SK-MEL-5 (cell line): ENCODE measurements at places on chromosomes 2 and 18.

GRCh38 chr2:232129483-232129882 is 168.0 kb downstream of the DIS3L2 start:
- no peak for DNase-seq

GRCh38 chr2:172065111-172065510 is 20.2 kb upstream of the DLX1 start:
- DNase-seq, result no peak

DNA sequence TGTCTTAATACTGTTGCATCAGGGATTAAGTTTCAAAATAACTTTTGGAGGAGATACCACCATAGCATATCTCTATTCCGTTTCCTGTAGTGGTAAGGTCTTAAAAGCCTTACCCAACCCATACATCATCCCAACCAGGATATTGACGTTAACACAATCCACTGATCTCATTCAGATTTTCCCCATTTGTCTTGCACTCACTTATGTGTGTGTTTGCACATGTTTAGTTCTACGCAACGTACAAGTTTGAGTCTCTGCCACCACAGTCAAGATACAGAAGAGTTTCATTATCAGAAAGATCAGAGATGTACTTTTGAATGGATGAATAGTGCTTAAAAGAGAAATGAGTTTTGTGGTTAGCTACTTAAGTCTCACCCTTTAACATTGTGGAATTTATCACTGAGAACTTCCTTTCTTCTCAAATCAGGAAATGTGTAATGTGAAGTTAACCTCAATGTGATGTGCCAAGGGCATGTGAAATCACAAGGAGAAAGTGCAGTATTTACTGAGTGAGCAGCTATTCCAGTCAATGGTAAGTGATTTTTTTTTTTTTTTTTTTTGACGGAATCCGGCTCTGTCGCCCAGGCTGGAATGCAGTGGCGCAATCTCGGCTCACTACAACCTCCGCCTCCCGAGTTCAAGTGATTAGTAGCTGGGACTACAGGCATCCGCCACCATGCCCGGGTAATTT is 69.2 kb upstream of the EPHA4 start:
- DNase-seq, result peak; percentile 85

DNA sequence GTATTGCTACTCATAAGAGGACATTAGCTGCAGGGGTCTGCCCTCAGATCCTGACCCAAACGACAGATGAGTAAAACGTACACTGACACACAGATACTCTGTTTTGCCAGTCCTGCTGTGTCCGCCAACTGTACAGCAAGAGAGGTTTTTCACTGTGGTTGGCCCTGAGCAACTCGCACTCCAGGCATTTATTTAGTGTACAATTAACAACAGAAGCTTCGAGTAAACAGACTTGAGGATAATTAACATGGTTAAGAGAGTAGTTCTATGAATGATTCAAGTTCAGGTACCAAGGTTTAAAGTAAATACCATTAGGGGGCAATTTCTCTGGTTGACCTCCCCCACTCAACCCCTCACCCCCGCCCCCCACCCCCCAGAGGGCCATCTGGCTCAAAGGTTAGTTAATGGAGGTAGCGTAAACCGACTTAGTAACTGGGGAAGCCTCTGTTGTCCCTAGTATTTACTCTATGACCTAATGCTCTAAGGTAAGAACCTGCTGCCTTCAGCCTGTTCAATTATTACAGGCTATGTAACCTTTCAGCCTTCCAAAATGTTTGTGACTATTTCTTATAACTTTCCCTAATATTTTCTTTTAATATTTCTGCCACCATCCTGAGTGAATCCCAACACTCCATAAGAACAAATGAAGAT is 103.9 kb upstream of the XIRP2 start:
- DNase-seq, result no peak

DNA sequence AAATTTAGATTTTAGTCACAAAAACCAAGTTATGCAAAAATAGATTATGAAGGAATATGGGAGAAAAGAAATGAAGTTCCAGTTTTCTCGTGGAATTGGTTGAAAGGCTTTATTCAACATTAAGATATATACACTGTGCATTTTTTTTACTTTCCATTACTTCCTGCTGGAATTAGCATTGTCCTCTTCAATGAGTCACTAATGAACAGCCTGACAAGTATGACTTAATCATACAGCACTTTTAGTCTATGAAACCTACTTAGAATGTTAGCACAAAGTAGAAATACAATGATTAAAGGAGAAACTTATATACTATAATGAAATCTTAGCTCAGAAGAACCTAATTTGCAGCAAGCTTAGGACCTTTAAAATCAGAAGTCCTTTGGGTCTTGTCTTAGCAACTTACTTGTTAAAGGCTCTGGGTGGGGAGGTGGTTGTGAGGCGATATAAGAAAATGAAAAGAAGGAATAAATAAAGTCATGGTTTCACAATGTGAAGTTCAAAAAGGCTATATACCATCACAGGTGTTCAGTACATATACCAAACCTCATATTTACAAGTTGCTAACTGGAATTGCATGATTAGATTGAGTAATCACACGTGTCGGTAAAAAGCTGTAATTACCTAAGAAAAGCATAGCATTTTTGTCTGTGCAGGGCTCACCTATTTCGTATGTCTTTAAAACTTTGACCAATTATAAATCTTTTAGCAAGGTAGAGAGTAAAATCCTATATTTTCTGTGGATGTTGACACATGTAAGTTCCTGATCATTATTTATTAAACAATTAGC is 236.8 kb downstream of the CAMKMT start:
- DNase-seq, result no peak

- no peak for DNase-seq
These were observed 150.6 kb downstream of the PRPF40A start for GRCh38 chr2:152566728-152567069.

DNA sequence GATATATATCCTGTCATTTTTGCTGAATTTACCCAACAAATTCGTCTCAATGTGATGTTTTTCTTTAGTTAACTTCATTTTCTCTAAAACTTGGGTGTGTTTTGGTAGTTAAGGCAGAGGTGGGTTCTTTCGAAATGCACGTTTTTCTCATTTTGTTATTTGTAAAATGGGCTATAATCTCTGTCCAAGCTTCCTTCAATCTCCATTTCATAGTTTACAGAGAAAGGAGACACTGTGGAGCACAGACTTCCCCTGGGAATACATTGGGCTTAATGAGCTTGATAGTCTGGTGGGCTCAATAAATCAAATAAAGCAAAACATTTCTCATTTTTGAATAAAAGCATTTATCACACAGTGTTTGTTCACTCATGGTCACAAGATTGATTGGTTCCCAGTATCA is 145.1 kb downstream of the AGPS start:
- no peak for DNase-seq

- no peak for DNase-seq
These were observed 1960.5 kb upstream of the PIK3C3 start for GRCh38 chr18:39994498-39994897.

DNA sequence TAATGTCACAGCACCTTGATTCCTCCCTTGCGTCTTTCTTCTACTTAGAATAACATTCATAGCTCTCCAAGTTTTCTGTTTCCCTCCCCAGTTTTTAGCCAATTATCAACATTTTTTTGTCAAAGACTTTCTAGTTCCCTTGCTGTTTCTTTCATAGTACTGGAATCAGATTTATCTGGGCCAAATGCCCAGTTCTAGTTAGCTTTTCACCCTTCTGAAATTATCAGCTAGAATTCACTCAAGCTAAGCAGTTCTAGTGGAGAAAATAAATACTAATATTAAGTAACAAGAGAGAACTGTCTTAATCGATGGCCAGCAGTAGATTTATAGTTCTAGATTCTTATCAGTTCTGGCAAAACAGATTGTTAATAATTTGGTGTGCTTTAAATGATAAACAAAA is 36.2 kb downstream of the EFEMP1 start:
- DNase-seq, result no peak

GRCh38 chr2:122530814-122531213 is 775.4 kb downstream of the TSN start:
- DNase-seq, result no peak

DNA sequence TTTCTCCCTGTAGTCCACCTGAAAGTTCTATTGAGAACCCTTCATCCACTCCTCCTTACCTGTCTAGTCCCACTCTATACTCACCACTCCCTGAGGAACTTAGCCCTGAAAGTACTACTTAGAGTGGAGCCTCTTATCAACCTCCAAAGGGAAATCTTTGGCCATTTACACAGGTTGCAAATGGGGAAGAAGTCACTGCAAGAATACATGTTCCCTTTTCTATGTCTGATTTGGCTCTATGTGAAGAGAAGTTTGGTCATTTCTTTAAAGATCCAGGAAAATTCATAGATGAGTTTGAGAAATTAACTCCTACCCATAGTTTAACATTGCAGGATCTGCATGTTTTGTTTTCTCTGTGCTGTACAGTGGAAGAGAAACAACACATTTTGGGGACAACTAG is 22.9 kb upstream of the MGAT4A start:
- DNase-seq, result no peak

- no peak for DNase-seq
These were observed 2.0 kb upstream of the ZC3H6 start for GRCh38 chr2:112273349-112273748.

- DNase-seq, result no peak
These were observed 173.1 kb downstream of the UXS1 start for GRCh38 chr2:106020821-106021661.

- no peak for DNase-seq
These were observed 503.4 kb downstream of the CCDC85A start for GRCh38 chr2:56687169-56687568.

GRCh38 chr2:176914371-176914770 is 298.2 kb upstream of the HNRNPA3 start:
- DNase-seq, result no peak

- no peak for DNase-seq
These were observed 750 bp downstream of the STRADB start for GRCh38 chr2:201452058-201452921.

- no peak for DNase-seq
These were observed 655.5 kb upstream of the KLHL29 start for GRCh38 chr2:22729466-22729865.

DNA sequence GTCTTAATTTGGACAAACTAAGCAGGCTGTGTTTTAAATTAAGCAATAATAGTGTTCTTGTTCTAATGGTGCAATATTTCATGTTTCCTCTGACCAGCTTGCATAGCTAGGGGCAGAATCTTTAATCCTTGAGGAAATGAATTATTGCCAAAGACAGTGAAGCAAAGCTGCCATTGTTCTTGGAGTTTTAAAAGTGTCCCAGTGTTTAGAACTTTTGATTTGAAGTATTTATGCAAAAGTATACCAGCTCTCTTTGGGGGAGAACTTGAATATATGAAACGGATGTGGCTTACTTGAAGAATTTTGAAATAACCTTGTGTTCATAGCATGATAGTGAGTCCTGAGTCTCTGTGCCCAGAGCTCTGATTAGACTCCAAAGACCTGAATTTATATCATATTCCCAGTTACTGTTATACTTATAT is 33.4 kb downstream of the ITGA6 start:
- peak; percentile 97 for DNase-seq

- no peak for DNase-seq
These were observed 170.2 kb upstream of the SMAD2 start for GRCh38 chr18:48100651-48101165.

DNA sequence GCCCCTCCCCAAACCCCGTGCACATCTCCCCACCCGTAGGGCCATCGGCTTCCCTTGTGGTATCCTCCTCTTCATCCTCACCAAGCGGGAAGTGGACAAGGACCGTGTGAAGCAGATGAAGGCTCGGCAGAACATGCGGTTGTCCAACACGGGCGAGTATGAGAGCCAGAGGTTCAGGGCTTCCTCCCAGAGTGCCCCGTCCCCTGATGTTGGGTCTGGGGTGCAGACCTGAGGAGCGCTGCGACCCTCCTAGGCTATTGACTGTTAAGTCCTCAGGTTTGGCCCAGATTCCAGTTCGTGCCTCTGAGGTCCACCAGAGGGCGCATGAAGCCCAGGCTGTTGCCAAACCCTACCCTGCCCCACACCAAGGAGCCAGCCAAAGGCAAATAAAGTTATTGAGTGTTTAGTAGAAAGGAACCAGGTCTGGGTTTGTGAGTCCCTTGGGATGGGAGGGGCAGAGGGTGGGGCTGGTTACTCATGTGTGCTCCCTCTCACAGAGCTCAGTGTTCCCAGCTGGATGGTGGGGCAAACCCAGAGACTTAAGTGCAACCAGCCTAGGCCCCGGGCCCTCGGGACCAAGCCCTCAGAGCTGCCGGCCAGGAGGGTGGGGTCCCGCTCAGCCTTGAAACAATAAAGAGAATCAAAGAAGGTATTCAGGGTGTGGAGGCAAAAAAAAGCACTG is 2.4 kb downstream of the PNKD start:
- DNase-seq, result peak; percentile 94

- no peak for DNase-seq
These were observed 2.3 kb downstream of the KLHL41 start for GRCh38 chr2:169511818-169512217.

- peak; percentile 62 for DNase-seq
These were observed 2.9 kb downstream of the NEDD4L start for GRCh38 chr18:58046794-58047555.

GRCh38 chr2:105895990-105896764 is 151.5 kb downstream of the NCK2 start:
- no peak for DNase-seq

- no peak for DNase-seq
These were observed 245.0 kb upstream of the NT5C1B start for GRCh38 chr2:18834341-18834740.

- no peak for DNase-seq
These were observed 82.2 kb downstream of the KLF7 start for GRCh38 chr2:207083361-207084110.
